CD4-positive, alpha-beta T cell treated with Interferon alpha-2 for 1 hour (primary cell): ENCODE measurements at places on chromosomes 16 and 17.
A peak's percentile ranks its signal among the peaks of the same experiment; 100 is the strongest.

GRCh38 chr17:2681650-2682049 lies 29.9 kb downstream of the CLUH start:
- no peak for DNase-seq

DNA sequence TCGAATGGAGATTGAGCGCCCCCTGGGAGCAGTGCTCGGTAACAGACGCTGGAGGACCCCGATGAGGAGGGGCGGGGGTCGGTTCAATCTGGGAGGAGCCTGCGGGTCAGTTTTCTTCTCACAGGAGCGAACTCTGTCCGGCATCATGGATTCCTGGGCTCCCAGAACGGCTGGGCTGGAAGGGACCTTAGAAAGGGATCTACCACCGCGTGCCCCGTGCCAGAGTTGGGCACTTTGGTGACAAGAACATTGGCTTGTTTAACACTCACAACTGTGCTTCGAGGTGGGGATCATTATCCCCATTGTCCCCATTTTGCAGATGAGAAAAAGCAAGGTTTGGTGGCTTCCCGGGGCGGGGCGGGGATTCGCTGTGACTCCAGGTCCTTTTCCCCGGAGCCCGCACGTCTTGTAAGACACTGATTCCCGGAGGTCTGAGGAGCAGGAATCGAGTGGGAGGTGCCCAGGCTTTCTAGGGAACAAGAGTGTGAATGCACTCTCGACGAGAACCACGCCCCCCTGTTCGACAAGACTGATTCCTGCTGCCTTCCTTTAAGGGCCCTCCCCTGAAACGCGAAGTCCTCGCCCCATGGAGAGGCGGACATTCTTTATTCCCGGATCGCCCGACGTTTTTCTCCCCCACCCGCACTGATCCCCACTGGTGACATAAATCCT lies 1.5 kb upstream of the FBXL19 start:
- DNase-seq = peak; percentile 90

DNA sequence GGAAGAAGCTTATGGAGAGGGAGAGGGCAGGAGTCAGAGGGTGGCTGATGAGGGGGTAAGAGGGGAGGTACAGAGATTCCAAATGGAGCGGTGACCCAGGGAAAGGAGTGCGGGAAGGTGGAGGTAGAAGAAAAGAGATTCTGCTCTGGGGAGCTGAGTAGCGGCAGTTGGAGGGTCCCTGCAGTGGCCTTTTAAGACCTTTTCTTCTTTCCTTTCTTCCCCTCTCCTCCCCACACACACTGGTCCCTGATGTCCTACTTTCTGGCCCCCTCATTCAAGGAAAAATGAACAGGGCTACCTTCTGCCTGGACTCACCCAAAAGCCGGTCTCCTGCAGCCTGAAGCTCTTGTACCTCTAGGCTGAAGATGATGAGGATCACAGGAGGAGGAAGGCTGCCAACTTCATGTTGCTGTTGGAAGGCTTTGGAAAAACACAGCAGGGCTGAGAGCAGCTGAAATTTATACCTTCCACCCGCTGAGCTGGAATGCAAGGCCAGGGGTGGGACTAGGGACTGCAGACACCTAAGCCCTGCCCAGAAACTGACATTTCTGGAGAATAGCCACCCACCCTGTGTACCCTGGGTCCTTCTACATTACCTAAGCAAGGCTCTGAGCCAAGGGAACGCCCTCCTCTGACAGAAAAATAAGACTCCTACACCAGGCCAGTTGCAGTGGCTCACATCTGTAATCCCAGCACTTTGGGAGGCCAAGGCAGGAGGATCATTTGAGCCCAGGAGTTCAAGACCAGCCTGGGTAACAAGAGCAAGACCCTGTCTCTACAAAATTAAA lies 9.4 kb upstream of the HEATR6 start:
- DNase-seq = no peak

DNA sequence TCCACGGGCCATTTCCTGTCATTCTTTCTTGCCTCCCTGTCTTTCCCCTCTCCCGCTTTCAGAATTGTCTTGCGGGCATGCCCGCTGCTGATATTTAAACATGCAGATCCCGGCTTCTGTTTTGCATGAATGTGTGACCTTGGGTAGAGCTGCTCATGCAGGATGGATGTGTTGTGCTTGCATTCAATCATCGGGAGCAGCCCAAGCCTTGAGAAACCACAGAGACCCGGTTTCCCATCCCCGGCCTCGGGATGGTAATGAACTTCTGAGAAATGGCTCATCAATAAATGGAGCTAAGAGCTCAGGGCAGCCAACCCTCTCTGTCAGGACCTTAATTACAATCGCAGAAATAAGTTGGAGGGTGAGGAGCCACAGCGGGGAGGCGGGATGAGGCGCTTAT lies 303.7 kb upstream of the TNRC6C start:
- no peak for DNase-seq

DNA sequence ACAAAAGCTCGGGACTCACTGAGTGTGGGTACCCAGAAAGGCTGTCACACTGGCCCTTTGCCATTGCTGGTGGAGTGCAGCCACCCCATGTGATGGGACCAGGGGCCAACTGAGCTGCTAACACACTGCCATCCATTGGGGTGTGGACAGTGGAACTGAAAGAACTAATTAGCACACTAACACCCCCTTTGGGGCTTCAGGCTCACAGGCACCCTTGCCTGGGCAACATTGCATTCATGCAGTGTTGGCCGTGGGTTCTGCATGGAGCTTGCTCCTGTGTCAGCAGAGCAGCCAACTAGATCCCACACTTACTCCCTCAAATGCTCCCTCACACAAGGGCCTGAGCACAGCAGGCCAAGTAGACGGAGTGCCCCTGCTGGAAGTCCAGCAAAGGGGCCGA lies 476.0 kb upstream of the ASIC2 start:
- DNase-seq = no peak

DNA sequence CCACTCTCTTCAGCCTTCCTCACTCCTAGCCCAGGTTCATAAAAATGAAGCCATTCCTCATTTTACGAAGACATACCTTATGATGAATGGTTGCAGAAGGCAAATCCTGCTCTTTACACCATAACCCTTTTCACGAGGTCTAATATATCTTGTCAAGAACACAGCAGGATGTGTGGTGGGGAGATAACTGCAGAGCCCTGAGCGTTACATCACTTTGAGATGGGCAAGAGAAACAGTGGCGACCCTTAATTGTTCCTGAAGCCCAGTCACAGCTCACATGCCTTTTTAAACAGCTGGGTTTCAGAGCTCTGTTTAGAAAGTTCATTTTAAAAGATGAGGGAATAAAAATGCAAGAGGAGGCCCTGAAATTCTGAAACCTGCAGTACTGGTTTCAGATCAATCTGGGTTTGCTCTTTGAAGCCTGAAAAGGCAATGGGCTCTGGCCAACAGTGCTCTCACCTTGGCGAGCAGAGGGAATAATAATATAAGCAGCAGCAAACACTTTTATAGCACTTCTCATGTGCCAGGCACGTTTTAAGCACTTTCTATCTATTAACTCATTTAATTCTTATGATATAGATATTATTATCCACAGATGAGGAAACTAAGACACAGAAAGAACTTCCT lies 2.9 kb downstream of the FAM117A start:
- no peak for DNase-seq

DNA sequence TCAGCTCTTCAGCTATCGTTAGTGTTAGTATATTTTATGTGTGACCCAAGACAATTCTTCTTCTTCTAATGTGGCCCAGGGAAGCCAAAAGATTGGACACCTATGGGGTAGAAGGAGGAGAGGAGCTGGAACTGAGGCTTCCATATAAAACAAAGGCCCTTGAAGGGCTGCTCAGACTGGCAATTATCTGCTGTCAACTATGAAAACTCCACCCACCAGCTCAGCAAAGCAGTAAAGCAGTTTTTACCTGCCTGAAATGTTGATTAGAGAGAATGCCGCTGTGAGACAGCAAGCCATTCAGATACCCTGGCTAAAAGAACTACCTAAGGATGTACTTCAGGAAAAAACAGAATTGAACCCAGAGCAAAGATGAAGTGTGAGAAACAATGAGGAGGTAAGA lies 45.9 kb upstream of the GNAO1 start:
- DNase-seq = no peak

DNA sequence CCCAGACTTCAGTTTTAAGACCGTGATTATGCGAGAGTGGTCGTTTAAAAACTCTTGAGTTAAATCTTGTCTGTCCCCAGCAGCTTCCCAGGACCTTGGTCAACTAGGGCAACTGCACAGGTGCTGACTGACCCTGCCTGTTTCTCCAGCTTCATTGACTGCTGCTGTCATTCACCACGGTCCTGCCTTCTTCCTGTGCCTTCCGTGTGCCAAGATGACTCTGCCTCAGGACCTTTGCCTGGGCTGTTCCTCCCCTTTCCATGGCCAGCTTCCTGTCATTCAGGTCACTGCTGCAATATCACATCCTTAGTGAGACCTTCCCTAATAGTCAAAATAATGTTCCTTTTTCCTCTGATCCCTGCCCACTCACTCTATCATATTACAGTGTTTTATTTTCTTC lies 3.9 kb downstream of the KIAA0513 start:
- DNase-seq = no peak

DNA sequence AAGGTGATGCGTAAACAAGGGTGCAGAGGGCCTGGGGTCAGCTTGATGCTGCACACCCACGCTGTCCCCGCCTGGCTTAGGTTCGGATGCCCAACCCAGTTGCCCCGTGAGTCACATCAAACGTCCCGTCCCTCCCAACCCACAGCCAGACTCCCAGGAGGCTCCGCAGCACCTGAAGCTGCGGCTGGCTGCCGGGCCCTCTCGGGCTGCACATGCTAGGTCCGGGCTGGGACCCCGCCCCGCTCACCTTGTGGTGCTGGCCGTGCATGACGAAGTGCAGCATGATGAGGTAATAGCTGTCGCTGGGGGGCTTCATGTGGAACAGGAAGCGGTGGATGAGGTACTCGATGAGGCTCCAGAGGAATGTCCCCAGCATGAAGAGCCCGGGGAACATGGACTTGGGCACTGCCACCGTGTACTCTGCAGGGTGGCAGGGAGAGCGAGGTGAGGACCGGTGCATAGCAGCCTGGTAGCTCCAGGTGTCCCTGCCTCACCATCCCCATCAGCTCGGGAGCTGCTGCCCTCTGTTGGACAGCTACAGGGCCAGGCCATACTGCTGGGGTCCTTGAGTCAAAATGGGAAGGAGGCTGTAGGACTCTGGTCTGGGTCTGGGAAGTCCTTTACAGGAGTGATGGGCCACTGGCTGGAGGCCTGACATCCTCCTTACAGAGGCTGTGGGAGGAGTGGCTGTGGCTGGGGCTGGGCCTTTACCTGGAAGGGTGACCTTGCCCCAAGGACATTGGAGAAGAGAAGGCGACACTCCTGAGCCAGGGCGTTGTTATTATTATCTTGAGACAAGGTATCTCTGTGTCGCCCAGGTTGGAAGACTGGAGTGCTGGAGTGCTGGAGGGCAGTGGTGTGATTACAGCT lies 18.3 kb upstream of the MLKL start:
- DNase-seq = no peak

DNA sequence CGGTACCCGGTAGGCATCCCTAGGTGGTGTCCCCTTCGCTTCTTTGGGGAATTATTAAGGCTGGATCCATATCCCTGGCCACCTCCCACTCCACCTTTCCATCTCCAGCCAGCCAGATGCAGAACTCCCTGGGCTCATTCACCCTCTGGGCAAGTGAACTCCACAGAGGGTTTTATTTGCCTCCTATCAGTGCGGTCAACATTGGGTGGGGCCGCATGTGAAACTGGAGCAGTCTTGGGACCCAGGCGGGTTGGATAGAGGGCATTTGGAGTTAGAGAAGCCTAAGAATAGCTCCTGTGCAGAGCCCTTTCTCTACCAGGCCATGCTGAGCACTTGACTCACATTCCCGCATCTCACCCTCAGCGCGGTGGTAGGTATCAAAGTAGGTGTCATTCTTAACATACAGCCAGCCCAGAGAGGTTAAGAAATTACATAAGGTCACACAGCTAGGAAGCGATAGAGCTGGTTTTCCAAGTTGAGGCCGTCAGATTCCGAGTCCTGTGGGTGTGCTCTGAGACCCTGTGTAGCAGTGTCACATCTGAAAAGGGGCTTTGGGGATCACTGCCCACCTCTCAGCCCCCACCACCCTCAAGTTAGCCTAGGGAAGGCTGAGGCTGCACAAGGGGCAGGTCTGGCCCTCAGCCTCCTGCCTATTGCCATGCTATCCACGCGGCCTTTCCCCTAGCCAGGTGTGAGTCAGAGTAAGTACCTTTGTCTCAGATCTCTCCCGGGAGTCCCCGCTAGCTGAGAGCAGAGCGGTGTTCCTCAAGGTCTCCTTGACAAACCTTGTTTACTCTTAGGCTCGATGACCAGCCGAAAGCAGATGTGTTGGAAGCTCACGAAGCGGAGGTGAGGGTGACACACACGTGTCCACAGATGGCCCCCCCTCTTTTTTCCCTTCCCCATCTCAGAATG lies 26.9 kb upstream of the LGALS9 start:
- no peak for DNase-seq

DNA sequence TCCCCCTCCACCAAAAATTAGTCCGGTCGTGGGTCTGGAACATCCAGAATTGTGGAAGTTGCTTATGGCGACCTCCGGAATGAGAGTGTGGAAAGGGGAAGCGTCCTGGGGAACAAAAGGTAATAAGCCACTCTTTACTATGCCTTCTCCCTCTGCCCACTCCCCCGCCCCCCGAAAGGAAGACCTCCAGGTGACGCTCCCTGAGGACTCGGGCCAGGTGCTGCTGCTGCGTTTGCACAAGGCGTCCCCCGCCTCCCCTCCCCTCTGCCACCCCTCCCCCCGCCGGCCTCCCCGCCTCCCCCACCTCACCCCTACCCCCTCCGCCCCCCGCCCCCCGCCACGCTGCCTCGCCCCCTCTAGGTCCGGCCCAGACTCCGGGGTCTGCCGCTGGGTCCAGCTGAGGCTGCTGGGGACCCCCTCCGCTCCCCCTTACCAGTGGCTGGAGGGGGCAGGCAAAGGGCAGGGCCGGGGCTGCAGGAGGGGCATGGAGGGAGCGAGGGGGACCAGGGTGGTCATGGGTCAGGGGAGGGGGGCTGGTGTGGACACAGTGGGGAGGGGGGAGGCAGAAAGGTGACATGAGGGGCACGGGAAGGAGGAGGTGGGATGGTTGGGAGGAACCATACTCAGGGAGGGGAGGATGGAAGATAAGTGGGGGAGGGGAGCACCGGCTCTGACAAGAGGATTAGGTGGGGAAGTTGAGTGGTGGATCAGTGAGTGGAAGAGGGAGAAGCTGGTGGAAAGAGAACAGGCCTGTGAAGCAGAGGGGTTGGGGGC lies 23.6 kb downstream of the ALOX12B start:
- no peak for DNase-seq

GRCh38 chr17:40516581-40517285 lies 15.3 kb upstream of the TNS4 start:
- peak; percentile 85 for DNase-seq

GRCh38 chr17:67315865-67316264 lies 50.5 kb downstream of the PSMD12 start:
- no peak for DNase-seq

GRCh38 chr16:70592106-70592571 lies 54.2 kb upstream of the IL34 start:
- no peak for DNase-seq
